ENCODE measurements at places on chromosomes 6 and 20.

- DNase-seq: no peak
- no peak overlapping the region for H3K27ac ChIP-seq
- H3K4me3 ChIP-seq: no peak overlapping the region
- no peaks in the 10 kb centered on the region for H3K27me3 ChIP-seq
- peaks cover 12% of the 10 kb centered on the region for H3K4me1 ChIP-seq
These were observed 36.3 kb downstream of the RNF146 start for GRCh38 chr6:127302728-127303660.

DNA sequence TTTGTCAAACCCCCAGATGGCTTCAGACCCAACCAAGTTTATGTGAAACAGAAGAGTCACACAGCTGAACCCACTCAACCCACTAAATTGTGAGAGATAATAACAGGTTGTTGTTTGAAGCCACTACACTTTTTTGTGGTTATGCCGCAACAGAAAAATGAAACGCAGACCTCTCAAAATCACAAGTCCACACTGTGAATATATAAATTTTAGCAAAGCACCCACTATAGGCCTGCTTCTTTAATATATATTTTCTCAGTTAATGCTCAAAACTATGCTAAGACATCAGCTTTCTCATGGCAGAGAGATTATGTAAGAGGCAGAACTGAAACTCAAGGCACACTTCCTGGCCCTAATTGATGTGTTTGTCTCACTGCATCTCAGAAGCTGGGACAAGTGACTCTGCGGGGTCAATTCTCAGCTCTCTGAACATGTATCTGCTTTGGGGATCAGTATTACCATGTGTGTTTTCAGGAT, 27.7 kb downstream of the MAP3K5 start:
- peak overlapping the region; percentile 22 for H3K27ac ChIP-seq
- H3K27me3 ChIP-seq: no peaks in the 10 kb centered on the region
- H3K4me1 ChIP-seq: peaks cover 68% of the 10 kb centered on the region

GRCh38 chr6:39189915-39190544, 39.2 kb downstream of the KCNK5 start:
- DNase-seq: no peak
- no peak overlapping the region for H3K27ac ChIP-seq
- peaks cover 11% of the 10 kb centered on the region for H3K4me1 ChIP-seq
- H3K27me3 ChIP-seq: no peaks in the 10 kb centered on the region
- no peak overlapping the region for H3K4me3 ChIP-seq

DNA sequence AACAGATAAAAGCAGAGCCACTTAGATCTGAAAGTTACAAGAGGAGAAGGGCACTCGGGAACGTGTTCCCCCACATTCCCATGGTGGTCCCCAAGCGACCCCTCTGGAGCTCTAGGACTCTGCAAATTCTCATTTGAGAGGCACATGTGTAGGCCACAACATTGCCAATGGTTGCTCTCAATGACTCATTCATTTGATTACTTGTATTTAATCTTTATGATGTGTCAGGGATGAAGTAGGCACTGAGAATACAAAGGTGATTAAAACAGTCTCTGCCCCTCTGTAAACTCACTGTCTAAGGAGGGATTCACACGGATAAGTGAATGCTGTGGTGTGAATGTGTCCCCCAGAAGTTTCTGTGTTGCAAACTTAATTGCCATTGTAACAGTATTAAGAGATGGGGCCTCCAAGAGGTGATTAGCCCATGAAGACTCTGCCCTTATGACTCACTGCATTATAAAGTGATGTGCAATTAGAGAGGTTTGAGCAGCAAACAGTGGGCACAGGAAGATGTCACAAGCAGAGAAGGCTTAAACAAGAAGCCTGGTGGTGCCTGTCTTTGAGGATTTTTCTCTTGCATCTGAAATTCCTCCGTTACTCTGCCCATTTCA, 34.0 kb upstream of the TRAM2 start:
- H3K36me3 ChIP-seq: peaks cover 2% of the 10 kb centered on the region
- no peak for DNase-seq
- no peak overlapping the region for H3K4me3 ChIP-seq

DNA sequence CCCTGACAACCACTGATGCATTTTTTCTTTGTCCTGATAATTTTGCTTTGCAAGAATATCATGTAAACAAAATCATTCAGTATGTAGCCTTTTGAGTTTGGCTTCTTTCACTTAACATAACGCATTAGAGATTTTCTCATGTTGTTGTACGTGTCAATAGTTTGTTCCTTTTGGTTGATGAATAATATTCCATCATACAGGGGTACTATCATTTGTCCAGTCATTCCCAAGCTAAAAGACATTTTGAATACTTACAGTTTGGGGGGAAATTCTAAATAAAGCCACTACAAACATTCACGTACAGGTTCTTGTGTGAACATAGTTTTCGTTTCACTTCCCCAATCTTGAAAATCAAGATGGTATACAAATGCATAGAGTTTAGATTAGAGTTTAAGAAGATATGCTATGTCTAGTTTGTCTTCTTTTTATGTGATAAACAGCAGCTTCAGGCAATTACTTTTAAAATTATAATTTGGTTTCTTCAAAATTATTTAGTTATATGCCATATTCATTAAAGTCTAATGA, 5.2 kb downstream of the HAO1 start:
- H3K4me1 ChIP-seq: peaks cover 2% of the 10 kb centered on the region
- peaks cover 2% of the 10 kb centered on the region for H3K27me3 ChIP-seq
- no peaks in the 10 kb centered on the region for H3K36me3 ChIP-seq
- no peak overlapping the region for H3K27ac ChIP-seq
- no peak overlapping the region for H3K4me3 ChIP-seq

GRCh38 chr6:72941751-72942150, 283.5 kb downstream of the KHDC1L start:
- DNase-seq: no peak
- H3K4me3 ChIP-seq: no peak overlapping the region
- H3K27ac ChIP-seq: no peak overlapping the region
- no peaks in the 10 kb centered on the region for H3K27me3 ChIP-seq

DNA sequence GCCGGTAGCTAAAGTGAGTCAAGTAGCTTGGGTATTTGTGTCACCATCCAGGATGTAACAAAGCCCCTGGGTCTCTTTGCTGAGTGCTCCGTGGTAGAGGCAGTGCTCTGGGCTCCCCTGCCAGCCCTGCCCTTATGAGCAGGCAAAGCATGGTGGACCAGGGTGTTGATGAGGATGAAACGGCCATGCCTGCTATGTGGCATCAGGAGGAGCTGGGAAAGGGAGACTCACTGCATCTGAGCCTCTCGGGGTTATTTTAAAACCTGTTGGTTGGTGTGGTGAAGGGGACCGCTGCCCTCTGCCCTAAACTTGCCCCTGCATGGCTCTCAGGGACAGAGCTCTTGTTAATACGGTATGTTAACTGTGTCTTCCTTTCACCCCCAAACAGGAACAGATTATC, 143.1 kb downstream of the DTNBP1 start:
- no peak overlapping the region for H3K4me3 ChIP-seq
- DNase-seq: no peak
- peaks cover 6% of the 10 kb centered on the region for H3K4me1 ChIP-seq
- H3K27ac ChIP-seq: no peak overlapping the region
- no peaks in the 10 kb centered on the region for H3K27me3 ChIP-seq

DNA sequence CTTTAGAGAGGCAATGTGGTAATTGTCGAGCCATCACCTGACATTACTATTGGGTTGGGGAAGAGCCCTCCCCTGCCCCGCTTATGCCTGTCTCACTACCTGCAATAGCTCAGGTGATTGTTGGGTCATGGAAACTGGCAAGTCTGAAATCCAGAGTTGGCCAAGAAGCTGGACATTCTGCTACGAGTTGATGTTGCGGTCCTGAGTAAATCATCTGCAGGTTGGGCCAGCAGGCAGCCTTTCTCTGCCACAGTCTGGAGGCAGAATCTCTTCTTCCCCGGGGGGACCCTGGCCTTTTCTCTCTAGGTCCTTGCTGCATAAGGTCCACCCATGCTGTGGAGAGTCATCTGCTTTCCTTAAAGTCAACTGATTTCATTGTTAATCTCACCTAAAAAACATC, 142.4 kb downstream of the THBS2 start:
- H3K4me3 ChIP-seq: no peak overlapping the region
- H3K36me3 ChIP-seq: no peaks in the 10 kb centered on the region
- no peak overlapping the region for H3K27ac ChIP-seq
- H3K27me3 ChIP-seq: peaks cover 2% of the 10 kb centered on the region

DNA sequence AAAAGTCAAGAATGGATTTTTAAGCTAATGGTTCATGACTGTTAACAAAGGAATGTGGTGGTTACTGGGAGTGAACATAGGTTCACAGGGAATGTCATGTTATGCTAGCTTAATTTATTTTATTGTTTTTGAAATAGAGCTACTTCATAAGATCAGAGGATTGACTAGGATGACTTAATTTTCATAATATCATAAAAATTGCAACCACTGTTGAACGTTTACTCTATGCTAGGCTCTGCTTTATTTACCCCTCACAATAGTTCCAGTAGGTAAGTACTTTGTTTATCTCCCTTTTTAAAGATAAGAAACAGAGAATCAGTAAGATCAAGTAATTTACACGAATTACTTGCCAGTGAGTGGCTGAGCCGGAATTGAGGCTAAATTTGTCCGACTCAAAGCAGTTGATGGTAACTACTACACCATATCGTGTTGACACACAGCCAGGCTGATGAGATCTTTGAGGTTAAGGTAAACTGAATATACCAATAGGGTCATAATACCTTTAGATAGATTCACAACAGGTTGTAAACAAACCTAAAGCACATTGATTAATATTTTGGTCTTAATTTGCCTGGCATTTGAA, 194.6 kb upstream of the CITED2 start:
- no peaks in the 10 kb centered on the region for H3K36me3 ChIP-seq
- H3K27me3 ChIP-seq: no peaks in the 10 kb centered on the region

DNA sequence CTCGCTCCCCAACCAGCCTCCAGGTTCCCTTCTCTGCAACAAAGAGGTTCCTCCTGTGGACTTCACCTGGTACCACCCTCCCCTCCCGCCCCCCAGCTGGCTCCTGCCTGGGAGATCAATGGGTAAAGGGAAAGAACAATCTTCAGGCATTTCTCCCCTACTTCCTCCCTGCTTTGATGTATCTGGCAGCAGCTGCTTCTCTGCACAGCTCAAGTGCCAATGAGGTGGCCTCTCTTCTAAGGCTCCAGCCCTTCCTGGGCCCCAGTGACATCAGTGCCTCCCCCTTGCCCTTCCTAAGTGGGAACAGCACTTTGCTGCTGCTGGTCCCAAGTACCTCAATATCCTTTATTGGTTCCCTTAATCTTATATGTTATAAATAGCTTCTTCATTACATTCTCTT, 23.5 kb downstream of the MOCS1 start:
- no peaks in the 10 kb centered on the region for H3K27me3 ChIP-seq
- no peak for DNase-seq
- H3K4me3 ChIP-seq: no peak overlapping the region
- no peak overlapping the region for H3K27ac ChIP-seq

DNA sequence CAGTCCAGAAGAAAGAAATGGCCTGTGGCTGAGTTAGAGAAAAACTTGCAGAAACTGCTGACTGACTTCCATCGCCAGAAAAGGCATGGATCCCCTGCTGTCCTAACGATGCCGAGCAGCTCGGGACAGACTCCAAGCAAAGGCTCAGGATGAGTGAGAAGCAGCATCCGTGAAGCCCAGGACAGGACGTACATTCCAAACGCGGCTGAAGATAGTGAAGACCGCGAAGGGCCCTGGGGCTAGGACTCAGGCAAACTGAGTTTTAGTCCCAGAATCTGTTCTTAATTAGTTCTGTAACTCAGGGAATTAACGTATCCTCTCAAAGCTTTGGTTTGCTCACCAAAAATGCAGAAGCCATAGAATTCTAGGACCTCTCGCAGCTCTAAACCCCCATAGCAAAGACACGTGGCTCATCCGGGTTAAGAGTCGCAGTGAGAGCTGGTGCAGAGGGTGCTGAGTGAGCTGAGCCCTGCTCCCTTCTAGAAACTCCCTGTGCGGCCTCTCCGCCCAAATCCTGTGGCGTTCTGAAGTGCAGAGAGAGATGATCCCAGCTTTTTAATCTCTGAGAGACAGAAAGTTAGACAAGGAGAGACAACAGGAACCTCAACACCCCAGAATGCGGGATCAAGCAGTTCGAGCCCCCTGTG, 132.9 kb upstream of the THBS2 start:
- no peak overlapping the region for H3K4me3 ChIP-seq
- H3K27ac ChIP-seq: no peak overlapping the region
- DNase-seq: no peak
- no peaks in the 10 kb centered on the region for H3K4me1 ChIP-seq
- no peaks in the 10 kb centered on the region for H3K36me3 ChIP-seq

DNA sequence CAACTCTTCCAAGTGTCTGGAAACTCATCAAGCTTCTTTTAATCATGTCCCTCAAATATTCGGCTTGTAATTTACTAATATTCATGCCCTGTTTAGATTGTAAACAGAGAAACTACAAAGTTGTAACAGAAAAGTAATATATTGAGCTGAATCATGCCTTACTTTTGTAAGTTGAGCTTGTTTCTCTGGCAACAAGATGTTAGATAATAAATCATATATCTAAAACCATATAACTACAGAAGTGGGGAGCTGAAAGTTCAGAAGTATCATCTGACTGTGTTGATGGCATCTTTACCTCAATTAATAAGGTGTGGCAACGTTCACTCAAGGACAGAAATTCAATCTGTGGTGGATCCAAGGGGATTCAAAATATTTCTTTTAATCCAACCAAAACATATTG, 263.9 kb downstream of the PLCB1 start:
- H3K4me1 ChIP-seq: peaks cover 13% of the 10 kb centered on the region
- no peaks in the 10 kb centered on the region for H3K36me3 ChIP-seq
- H3K27ac ChIP-seq: no peak overlapping the region
- H3K4me3 ChIP-seq: no peak overlapping the region

GRCh38 chr6:110233770-110234374, 53.6 kb downstream of the CDC40 start:
- H3K4me3 ChIP-seq: peak overlapping the region; percentile 29
- no peak for DNase-seq
- peak overlapping the region; percentile 57 for H3K27ac ChIP-seq
- no peaks in the 10 kb centered on the region for H3K27me3 ChIP-seq
- H3K4me1 ChIP-seq: peaks cover 9% of the 10 kb centered on the region
- peaks cover 19% of the 10 kb centered on the region for H3K36me3 ChIP-seq

GRCh38 chr6:116561377-116562018, 7.9 kb downstream of the CALHM4 start:
- no peaks in the 10 kb centered on the region for H3K36me3 ChIP-seq
- no peak overlapping the region for H3K4me3 ChIP-seq
- DNase-seq: peak; percentile 34
- H3K4me1 ChIP-seq: peaks cover 2% of the 10 kb centered on the region
- peaks cover 12% of the 10 kb centered on the region for H3K27me3 ChIP-seq

GRCh38 chr6:30329331-30329730, 2.6 kb downstream of the TRIM39 start:
- DNase-seq: no peak
- H3K27ac ChIP-seq: no peak overlapping the region
- H3K4me1 ChIP-seq: peaks cover 28% of the 10 kb centered on the region
- H3K27me3 ChIP-seq: no peaks in the 10 kb centered on the region
- peaks cover 17% of the 10 kb centered on the region for H3K36me3 ChIP-seq

GRCh38 chr6:33813990-33814985, 10.5 kb upstream of the MLN start:
- no peaks in the 10 kb centered on the region for H3K36me3 ChIP-seq
- H3K4me1 ChIP-seq: no peaks in the 10 kb centered on the region
- peaks cover 32% of the 10 kb centered on the region for H3K27me3 ChIP-seq
- H3K27ac ChIP-seq: no peak overlapping the region

GRCh38 chr6:139879823-139880356, 505.4 kb upstream of the CITED2 start:
- no peaks in the 10 kb centered on the region for H3K36me3 ChIP-seq
- no peak overlapping the region for H3K4me3 ChIP-seq
- H3K27ac ChIP-seq: no peak overlapping the region
- H3K4me1 ChIP-seq: peaks cover 2% of the 10 kb centered on the region
- H3K27me3 ChIP-seq: peaks cover 6% of the 10 kb centered on the region

- H3K36me3 ChIP-seq: peaks cover 28% of the 10 kb centered on the region
- H3K27ac ChIP-seq: no peak overlapping the region
- peaks cover 12% of the 10 kb centered on the region for H3K4me1 ChIP-seq
- H3K27me3 ChIP-seq: no peaks in the 10 kb centered on the region
These were observed 22.2 kb downstream of the SERPINB6 start for GRCh38 chr6:2949121-2949520.

Measured in T-helper 2 cell treated with Interferon-gamma antibody and Interleukin-4, amounts not matched to agents 5 μg/mL and 100 μg/mL, for 36 hours (primary cell).